Hematopoietic multipotent progenitor cell treated with erythropoietin and hydrocortisone succinate and interleukin-3 and kit ligand, for 4 days (in vitro differentiated cells): ENCODE measurements at places on chromosomes 6 and 20.

DNA sequence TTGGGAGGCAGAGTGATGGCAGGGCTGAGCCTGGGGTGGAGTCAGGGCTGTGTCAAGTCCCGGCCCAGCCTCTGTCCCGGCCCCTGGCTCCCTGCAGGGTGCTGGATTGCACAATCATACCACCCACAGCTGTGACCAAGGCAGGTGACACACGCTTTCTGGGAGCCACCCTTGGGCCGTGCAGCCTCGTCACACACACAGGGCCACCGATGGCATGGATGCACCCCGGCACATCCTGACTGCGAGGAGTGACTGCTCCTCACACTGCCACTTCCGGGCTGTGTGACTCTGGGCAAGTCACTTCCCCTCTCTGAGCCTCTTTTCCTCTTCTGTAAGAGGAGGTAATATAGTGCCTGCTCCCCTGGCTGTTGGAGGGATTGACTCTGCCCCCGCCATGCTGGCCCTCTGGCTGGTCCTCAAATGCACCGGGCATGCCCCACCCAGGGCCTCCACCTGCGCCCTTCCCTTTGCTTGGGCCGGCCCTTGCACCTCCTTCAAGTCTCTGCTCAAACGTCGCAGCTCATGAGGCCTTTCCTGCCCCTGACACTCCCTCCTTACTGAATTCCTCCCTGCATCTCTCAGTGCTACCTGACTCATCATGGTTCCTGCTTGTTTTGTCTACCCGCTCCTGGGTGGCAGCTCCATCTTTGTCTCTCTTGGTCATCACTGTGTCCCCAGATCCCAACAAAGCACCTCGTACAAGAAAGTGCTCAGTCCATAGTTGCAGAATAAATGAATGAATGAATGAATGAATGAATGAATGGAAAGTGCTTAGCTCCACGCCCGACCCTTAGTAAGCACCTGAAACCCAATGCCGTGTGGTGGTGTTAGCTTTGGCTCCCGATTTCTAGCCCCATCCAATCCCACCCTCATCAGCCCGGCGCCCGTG, 93.5 kb downstream of the CEBPB start:
- DNase-seq = no peak

GRCh38 chr6:119027465-119027864, 51.0 kb downstream of the FAM184A start:
- no peak for DNase-seq

DNA sequence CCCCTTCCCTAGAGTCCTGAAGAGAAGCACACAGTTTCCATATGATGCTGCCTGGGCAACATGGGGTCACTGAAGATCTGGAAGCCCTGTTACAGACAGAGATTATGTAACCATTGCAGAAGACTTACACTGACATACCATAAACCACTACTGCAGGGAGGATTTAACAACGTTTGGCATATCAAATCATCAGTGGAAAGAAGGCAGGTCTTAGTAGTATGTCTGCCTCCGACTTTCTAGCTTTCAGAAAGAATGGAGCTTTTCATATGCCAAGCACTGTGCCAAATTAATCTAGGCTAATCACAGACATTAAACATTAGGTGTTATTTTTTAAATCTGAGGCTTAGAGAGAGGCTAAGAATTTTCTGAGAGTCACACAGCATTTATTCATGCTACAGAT, 144.3 kb downstream of the ADGRB3 start:
- DNase-seq = no peak

DNA sequence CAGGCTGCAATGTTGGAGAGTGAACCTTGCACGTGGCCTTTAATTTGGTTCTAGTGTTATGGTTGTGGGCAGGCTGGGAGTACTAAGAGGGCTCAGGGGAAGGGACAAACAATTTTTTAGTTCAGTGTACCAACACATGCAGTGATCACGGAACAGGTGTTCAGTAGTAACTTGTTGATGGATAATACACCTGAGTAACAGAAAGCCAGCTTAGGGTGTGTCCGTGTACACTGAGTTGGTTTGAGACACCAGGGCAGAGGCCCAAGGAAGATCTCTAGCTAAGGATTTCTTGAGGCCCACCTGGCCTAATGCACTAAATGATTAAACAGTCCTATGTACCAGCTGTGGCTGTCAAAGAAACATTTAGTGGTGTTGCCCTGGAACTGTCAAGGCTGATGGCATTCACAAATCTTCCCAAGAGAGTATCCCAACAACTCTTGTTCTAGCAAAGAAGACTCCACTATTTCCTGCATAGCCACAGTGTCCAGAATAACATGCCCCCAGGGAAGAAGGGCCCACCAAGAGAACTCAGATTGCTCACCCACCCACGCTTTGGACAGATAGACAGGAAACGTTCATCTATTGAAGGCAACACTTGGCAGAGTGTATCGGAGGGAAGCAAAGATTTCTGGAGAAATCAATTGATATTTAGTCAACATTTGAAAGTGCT, 60.0 kb downstream of the CD83 start:
- no peak for DNase-seq

GRCh38 chr20:5689463-5689862, 60.7 kb upstream of the SHLD1 start:
- DNase-seq = no peak

DNA sequence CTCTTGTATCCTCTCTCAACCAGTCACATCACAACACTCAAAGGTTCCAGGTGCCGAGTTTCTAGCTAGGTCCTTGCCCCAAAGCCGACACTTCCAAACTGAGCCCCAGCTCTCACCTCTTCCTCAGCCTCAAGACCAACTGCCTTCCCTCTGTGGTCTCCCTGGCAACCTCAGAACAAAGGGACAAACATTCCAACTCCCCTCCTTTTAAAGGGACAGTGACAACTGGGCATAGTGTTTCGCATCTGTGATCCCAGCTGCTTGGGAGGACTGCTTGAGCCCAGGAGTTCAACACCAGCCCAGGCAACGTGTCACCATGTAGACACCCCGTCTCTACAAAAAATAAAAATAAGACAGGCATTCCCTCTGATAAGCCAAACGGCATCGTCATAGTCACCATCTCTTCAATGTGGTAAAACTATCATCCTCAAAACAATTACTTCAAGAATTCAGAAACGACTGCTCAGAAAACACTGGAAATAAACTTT, 11.3 kb downstream of the DIDO1 start:
- DNase-seq = peak; percentile 74

GRCh38 chr20:21049305-21049828, 56.8 kb downstream of the LINC00237 start:
- no peak for DNase-seq

GRCh38 chr20:58496429-58496769, 18.8 kb downstream of the APCDD1L start:
- no peak for DNase-seq

DNA sequence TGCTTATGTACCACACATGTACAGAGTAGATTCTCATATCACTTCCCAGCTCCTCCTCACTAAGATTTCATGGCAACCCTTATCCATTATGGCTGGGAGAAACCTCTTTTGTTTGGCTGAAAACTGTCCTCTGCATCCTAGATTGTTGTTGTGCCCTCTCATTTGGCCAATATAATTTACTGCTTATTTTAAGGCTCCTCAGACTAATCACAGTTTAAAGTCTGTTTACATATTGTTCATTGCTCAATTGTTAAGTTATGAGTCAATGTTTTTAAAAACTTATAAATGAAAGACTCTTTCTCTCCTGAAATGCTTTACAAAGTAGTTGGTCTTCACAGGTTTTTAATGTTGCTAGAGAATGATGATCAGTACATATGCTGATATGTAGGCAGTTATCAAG, 57.3 kb downstream of the FAM83B start:
- DNase-seq = no peak

DNA sequence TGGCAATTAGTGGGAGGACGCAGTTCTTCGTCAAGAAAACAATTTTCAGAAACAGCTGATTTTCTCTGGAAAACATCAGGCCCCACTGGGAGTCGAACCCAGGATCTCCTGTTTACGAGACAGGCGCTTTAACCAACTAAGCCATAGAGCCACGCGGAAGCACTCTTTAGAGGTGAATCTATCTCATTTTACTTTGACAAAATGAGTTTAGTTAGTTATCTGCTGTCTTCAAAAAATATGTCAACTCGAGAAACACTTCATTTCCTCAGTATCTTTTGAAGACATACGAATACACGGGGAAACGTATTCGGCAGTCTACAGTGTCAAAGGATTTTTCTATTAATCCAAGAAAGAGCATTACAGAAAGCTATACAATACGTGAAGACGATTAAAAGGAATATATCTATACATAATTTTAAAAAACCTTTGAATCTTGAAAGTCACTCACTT, 26.7 kb downstream of the GPX6 start:
- peak; percentile 87 for DNase-seq

DNA sequence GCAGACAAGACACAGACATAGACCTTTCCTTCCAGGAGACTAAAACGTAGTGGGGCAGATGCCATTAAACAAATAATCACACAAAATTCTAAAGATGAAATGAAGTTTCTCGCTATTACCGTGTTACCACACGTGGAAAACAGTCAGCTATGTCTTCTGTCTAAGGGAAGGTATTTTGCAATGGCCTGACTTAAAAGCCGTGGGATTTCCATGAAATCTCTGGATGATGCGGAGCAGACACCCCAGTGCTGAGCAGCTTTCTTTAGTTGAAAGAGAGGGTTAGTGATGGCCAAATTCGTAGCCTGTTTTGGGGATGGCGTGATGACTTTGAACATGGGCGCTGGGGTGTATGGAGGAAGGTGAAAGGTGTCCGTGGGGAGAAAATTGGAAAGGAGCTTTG, 281.8 kb downstream of the NRN1 start:
- DNase-seq = no peak

DNA sequence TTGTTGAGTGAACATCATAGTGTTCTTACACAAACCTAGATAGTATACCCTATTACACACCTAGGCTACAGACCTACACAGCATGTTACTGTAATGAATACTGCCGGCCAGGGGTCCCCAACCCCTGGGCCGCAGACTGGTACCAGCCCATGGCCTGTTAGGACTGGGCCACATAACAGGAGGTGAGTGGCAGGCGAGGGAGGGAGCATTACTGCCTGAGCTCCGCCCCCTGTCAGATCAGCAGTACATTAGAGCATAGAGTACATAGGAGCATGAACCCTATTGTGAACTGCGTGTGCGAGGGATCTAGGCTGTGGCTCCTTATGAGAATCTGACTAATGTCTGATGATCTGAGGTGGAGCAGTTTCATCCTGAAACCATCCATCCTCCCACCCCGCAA, 126.3 kb downstream of the PRND start:
- no peak for DNase-seq

GRCh38 chr6:74070091-74070490, 374.1 kb downstream of the CD109 start:
- no peak for DNase-seq

- no peak for DNase-seq
Observed at GRCh38 chr6:119612911-119613381, 263.4 kb upstream of the MAN1A1 start.

GRCh38 chr6:22095836-22096235, 201.0 kb downstream of the PRL start:
- peak; percentile 72 for DNase-seq

DNA sequence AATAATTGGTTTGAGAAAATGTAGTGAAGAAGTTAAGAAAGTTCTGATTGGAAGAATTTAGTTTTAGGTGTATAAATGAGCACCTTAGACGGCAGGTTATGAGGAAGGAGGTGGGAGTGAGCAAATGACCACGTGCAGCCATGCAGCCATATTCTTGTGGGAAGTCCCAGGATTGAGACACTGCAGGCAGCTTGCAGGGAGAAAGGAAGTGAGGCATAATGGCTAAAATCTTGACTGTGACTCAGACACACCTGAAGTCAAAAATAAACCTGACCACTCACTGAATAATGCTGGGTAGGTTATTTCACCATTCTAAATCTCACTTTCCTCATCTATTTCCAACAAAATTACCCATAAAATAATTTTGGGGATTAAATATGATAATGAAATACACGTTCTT, 16.6 kb downstream of the DSE start:
- DNase-seq = no peak

DNA sequence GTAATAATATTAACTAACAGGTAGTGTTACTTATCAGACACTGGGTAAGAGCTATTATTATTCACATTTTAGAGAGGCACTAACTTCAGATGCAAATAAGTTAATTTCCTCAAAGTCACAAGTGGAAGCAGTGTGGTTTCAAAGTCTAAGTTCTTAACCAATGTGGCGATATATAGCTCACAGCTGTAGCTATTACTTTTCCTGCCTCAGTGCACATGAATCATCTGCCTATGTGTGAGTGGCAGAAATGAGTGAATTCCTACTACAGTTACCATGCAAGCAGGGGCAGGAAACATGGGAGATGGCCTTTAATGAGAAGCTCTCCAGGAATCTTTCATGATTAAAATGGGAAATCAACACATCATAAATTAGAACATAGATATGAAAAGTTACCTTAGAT, 126.2 kb upstream of the EYA4 start:
- DNase-seq = no peak

GRCh38 chr6:166650824-166651807, 24.1 kb upstream of the RPS6KA2 start:
- DNase-seq = no peak

GRCh38 chr6:41724228-41724580, 11.2 kb downstream of the TFEB start:
- DNase-seq = no peak

DNA sequence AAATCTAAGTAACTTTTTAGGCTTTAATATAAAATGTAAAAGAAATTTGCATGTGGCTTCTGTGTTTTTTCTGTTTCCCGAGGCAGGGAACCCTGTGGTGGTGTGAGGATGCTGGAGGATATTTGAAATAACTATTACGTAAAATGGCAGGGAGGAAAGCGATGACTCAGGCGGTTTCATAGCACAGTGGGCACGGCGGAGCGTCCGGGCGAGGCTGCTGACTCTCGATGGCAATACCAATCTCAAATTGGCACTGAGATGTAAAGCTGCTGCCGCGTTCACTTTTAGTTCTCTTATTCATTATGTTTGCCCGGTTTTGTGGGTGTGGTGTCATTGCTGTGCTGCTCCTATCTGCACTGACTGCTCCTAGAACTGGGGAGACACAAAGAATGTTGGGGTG, 254.3 kb downstream of the THBS2 start:
- DNase-seq = no peak

DNA sequence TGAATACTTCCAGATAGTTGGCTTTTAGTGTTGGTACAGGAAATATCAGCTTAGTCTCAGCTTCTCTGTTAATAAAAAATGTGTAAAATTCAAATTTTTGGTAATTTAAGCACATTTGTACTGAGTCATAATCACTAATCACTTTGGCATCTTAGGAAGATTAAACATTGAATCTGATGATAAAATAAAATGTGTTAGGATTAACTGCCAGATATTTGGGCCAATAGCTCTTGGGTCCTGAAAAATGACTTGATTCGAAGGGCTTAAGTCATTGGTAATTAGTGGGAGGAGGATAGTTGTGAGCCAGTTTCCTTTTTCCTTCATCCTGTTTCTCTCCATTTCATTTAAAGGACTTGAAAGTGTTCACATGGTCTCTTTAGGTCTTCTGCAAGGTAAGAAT, 426.1 kb downstream of the RFPL4B start:
- DNase-seq = no peak

- peak; percentile 75 for DNase-seq
Observed at GRCh38 chr6:7909323-7910276, 988 bp downstream of the TXNDC5 start.

DNA sequence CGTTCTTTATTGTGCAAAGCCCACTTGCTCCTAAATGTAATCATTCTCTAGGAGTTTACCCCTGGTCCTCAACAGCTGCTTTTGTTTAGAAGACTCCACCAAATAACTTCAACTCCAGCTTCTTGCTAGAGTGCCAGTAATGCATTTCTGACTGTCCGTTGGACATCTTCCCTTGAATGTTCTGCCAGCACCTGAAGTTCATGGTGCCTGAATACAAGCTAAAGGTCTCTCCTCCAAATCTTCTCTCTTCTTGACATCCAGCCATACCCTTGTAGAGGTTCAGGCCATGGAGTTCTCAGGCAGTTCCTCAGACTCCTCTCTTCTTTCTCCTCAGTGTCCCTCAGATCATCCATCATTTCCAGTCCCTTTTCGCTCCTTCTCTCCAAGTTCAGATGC, 21.7 kb downstream of the PHACTR2 start:
- DNase-seq = no peak
